T-helper 17 cell (primary cell): ENCODE measurements at places on chromosomes 7 and 10. TPM values are rescaled to one million over a fixed set of nuclear protein-coding genes. Genes with fewer than 3 reads are reported as not detected.

GRCh38 chr10:70758757-70759514 lies 26.2 kb downstream of the TBATA start:
- DNase-seq: peak; percentile 40

GRCh38 chr10:28331841-28332240 lies 29.0 kb upstream of the MPP7 start:
- no peak for DNase-seq

- no peak for DNase-seq
These were observed 178.1 kb downstream of the TMEM178B start for GRCh38 chr7:141251957-141252356.

DNA sequence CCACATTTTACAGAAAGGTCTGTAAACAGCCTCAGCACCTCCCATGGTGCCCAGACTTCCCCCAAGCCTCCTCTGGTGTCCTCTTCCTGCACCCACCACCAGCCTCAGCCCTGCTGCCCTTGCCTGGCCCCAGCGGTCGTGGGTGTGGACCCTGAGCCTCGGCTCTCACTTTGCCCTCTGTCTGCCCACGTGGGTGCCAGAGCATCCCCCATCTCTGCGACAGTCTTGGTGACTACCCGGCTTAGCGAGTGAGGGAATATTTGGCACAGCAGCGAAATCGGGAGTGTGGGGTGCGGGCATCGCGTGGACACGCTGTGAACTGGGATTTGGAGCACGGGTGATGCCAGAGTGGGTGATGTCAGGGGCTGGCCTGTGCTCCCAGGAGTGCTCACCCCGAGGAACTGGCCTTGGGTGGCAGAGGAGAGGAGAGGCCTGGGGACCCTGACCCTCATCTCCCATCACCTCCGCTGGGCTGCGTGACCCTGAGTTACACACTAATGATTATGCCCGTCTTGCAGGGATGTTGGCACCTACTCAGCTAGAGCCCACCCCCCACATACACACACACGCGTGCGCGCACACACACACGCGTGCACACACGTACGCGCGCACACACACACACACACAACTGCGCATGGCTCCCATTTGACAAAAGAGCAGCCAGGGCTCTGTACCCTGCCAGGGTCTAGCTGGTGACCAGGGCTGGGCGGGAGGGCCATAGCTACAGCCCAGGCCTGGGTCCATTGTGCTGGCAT lies 8.7 kb downstream of the ELFN1 start:
- no peak for DNase-seq

GRCh38 chr7:36192053-36192824 lies 39.2 kb downstream of the EEPD1 start:
- no peak for DNase-seq

- no peak for DNase-seq
These were observed 93.2 kb downstream of the UNCX start for GRCh38 chr7:1325646-1326510.

DNA sequence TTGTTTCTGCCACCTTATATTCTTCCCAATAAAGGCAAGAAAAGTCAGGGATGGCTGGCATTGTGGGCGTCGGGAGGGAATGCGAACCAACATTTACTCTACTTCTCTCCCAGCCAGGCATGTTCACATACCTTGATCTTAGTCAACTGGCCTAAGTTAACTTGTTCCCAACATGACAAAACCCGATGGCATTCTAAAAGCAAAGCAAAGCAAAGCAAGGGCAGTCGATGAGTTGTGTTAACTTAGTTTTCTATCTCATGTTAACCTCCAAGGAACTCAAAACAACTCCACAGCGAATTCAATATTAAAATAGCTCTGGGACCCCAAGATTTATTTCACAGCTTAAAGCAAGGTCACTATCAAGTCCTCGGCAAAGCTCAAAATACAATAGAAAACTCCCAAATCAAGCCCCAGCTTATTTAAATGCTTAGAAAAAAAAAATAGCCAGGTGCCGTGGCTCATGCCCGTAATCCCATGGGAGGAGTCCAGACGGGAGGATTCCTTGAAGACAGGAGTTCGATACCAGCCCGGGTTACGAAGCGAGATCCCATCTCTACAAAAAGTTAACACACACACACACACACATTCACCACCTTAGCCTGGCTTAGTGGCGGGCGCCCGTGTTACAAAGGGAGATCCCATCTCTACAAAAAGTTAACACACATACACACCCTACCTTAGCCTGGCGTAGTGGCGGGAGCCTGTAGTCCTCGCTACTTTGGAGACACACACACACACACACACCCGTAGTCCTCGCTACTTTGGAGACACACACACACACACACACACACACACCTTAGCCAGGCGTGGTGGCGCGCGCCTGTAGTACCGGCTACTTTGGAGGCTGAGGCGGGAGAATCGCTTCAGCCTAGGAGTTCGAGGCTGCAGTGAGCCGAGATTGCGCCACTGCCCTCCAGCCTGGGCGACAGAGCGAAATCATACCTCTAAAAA lies 901 bp upstream of the CCNY start:
- DNase-seq: no peak

GRCh38 chr7:33806298-33807154 lies 98.8 kb upstream of the BMPER start:
- no peak for DNase-seq

DNA sequence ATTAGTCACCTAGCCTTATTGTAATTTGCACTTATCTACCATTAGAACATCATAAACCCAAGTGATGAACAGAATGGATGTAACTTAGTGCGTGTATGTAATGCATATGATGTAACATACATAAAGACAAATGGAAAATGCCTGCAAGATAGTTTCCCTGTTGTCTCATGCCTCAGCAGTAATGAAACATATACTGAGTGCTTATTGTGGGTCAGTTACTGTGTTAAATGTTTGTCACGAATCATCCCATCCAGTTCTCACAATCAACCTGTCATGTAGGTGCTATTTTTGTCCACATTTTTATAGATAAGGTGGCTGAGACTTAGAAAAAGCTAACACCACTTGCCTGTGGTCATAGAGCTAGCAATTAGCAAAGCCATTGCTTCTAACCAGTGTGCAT lies 350.8 kb downstream of the AUTS2 start:
- DNase-seq: no peak

DNA sequence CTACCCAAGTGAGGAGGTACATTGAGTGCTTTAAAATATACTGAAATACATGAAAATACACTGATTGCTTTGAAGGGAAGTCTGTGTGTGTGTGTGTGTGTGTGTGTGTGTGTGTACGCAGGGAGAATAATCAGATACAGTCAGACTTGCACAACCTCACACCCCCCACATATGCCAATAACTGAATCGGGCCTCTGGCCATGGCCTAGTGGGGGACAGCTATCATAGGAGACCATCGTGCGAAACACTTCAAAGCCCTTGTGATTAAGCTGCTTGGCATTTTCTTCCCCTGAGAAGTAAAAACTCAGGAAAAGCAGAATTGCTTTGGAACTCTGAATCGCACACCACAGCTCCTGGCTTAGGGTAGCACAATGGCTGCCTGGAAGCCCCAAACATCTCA lies 135.1 kb downstream of the C10orf105 start:
- no peak for DNase-seq

- no peak for DNase-seq
These were observed 105.4 kb upstream of the KMT2E start for GRCh38 chr7:104908636-104909035.

GRCh38 chr10:58641708-58642107 lies 129.0 kb downstream of the BICC1 start:
- no peak for DNase-seq

DNA sequence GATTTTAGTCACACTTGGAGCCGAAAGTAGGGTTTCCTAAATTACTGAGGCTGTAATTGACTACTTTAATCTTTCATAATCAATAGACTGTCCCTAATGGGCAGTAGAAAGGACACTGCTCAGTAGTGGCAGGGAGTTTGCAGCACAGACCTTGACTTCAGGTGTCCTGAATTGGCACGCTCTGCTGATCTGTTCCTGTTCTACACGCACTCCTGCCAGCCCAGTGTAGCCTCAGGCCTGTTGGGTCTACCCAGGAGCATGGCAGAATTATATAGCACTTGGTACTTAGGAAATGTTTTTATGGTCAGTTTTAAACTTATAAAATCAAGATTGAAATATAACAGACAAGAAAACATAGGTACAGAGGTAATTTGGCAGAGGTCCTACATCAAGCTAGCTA lies 9.0 kb downstream of the EIF4H start:
- no peak for DNase-seq

- no peak for DNase-seq
These were observed 121.7 kb downstream of the EMX2 start for GRCh38 chr10:117664288-117664687.

GRCh38 chr10:80622153-80622552 lies 84.5 kb downstream of the SH2D4B start:
- no peak for DNase-seq

DNA sequence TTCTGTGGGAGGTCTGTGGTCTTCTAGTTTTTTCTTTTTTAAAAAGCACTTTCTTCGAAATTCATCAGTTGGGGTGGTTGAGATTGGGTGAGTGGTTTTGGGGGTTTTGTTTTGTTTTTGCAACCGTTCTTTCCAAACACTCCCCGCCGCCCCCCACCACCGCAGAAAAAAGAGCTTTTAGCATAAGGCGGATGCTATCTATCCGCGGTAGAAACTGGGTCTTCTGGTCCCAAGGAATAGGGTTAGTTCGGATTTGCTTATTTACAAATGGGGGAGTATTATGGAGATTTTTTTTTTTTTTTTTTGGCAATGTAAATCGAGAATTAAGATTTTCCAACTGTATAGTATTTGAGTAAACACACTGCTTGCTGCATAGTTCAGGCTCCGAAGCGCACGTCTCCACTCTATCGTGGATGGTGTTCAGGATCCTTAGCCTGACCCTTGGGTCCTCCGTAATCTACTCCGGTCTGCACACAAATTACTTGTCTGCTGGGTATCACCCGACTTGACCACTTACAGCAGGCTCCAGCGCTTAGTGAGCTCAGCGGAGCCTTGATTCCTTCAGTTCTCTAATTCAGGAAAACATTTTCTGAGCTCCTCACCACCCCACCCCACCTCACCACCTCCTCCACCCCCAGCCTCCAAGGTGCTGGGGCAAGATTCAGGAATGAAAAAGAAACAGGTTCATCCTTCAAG lies 757 bp upstream of the NRCAM start:
- no peak for DNase-seq

Gene ADAP1
- total RNA-seq: 15.4 TPM

Gene HOXA2
- not detected for total RNA-seq

Gene PLXNA4
- total RNA-seq: 11.7 TPM

Gene STRA8
- not detected for total RNA-seq

Gene DOCK1
- not detected for total RNA-seq

Gene MRPS24
- total RNA-seq: 50.4 TPM
